Stimulated activated CD8-positive, alpha-beta memory T cell treated with anti-CD3 and anti-CD28 coated beads, Interleukin-4, amount 100 ng/mL, for 1 hour (primary cell): ENCODE measurements at places on chromosomes 7 and 10.

DNA sequence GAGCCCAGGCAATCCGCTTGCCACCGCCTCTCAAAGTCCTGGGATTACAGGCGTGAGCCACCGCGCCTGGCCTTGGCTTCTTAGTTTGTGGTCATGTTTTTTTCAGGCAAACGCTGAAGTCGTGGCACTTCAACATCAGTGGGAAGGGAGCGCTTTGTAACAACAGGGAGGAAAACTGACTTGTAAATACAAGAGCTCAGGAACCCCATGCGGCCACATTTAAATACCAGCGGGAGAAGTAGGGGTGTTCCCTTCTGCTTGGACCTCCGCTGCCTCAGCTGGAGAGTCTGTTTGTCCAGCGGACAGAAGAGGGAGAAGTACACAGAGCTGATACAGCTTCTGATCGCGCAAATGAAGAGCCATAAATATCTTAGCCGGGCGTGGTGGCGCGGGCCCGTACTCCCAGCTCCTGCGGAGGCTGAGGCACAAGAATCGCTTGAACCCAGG is 108.7 kb upstream of the KMT2C start:
- DNase-seq = no peak

DNA sequence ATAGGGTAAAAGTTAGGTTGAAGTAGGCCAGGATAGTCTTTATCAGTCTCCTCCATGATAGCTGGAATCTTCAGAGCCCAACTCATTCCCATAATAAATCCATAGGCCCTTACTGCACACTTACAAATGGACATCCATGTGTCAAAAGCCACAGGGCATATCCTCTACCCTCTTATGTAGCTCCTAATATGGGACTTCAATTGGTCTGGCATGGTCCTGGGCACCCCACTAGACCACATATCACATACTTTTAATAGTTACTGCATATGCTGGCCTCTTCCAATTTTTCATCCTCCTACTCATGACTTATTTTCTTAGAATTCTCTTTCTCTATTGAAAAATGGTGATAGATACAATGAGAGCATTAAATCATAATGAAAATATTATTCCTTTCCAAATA is 169.3 kb downstream of the MAGI2 start:
- DNase-seq = no peak

- DNase-seq = no peak
These were observed 445.2 kb downstream of the KCNMA1 start for GRCh38 chr10:77192402-77192801.

- DNase-seq = peak; percentile 5
These were observed 10.4 kb upstream of the EIF3A start for GRCh38 chr10:119090968-119091367.

GRCh38 chr7:40899151-40899550 is 764.3 kb downstream of the SUGCT start:
- no peak for DNase-seq

DNA sequence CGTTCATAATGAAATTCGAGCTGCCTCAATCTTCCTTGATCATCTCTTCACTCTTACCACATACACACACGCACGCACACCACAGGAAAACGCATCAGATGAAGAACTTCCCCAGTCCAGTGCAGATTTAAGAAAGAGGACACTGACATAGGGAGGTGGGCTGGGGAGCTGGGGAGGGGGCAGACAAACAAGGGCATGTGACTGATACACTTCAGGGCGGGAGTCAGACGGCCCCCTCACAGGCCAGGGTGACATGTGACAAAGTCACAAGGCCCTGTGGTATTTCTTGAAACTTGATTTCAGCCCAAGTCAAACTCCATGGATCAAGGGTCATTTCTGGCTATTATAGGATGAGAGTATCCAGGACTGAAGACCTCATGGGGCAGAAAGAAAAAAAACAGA is 82.6 kb downstream of the KCNMA1 start:
- DNase-seq = no peak

- DNase-seq = no peak
These were observed 260.1 kb downstream of the CCDC3 start for GRCh38 chr10:12741360-12741804.

DNA sequence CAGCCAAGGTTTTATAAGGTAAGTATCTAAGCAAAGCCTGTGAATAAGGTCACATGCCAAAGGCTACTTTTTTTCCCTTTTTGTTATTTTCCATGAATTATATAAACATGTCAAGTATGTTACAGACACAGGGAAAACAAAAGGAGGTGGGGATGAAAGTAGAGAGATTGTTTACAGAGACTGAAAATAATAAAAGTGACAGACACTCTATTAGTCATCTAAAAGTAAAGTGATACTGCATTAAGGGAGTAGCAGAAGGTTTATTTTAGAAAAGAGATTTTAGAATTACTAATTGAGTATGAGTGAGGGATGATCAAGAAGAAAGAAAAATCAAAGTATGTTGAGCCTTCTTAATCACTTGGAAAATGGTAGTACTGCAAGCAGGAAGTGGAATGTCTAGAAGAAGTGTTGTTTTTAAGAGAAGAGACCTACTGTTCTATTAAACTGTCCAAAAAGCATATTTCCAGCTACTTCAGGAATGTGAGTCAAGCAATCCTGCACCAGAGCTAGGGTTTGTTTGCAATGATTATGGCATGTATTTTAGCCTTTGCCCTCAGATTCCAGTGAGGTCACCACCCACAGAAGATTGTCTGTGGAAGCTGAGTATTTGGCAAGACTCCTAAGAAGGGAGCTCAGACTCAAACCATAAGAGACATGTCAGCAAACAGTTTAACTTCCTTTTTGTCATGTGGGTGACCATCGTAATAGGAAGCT is 177.9 kb upstream of the PLXDC2 start:
- DNase-seq = no peak

DNA sequence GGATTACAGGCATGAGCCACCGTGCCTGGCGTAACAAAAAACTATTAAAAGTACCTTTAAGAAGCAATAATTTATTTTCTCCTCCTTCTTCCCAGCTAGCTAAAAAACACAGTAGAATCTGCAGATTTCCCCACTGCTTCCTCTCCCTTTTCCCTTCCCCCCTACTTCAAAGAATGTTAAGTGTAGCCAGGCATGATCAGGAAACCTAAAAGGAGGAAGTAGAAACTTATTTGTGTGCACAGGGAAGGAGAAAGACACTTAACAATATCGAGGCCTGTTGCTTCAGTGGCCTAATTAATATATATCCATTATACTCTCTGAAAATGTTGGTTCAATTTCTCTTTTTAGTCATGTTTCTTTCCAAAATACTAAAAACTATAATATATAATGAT is 127.7 kb downstream of the NRBF2 start:
- DNase-seq = no peak

DNA sequence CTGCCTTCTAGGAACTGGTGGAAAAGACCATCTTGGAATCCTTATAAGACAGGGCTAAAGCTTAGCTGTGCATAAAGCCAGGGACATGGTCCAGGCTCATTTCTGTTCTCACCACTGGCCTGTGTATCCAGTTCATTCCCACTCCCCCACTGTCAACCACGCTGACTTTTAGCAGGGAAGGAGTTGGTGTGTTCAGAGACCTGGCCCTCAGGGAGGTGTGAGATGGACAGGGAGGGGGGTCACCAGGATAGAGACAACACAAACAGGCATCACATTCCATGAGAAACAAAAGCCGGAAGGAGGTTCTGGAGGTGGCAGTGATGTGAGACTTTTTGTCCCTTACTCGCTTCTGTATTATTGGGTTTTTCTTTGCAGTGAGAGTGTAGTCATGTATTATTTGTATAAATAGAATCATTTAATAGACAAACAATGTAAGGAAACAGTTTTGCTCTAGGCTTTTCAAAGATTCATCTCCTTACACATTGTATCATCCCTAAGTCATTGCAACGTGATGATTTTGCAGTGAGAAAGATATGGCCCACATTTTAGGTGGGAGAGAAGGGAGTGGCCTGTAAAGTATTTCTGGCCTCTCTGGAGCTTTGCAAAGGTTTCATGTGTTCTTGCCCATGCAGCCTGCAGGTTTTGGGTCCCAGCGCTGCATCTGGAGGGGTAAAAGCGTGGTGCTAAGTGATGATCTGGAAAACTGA is 52.0 kb downstream of the EEPD1 start:
- DNase-seq = no peak

- DNase-seq = no peak
These were observed 85.5 kb upstream of the DKK1 start for GRCh38 chr10:52228556-52228955.

GRCh38 chr10:3419719-3420495 is 247.3 kb upstream of the PITRM1 start:
- DNase-seq = no peak

DNA sequence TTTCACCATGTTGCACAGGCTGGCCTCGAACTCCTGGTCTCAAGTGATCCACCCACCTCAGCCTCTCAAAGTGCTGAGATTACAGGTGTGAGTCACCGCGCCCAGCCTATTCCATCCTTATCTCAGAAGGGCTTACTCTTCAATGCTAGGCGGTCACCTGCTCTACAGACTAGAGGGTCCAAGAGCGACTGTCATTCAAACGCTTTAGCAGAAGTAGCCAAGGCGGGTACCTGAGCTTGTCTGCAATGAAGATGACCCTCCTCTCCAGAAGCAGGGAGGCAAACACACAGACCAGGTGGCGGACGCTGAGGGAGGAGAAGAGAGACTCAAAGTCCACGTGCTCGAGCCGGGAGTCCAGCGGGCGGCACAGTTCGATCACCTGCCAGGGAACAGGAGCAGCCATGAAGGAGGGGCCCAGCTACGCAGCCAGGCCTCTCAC is 65.1 kb upstream of the MKRN1 start:
- DNase-seq = no peak

GRCh38 chr7:1121886-1122831 is 34.2 kb downstream of the GPER1 start:
- no peak for DNase-seq

DNA sequence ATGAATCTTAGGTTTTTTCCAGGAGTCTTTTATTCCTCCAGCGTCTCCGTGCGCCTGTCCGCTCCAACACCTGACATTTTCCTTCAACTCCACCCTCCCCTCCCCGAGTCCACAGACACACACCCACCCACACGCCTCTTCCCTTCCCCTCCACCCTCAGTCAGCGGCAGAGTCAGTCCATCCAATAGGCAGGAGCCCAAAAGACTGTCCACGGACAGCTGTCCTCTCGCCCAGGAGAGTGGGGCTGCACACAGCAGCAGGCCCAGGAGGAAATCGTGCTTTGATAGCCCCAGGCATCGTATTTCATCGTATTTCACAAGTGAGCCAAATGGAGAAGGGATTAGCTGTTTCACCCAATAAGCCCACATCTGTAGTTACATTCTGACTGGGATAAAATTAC is 285.1 kb downstream of the ZEB1 start:
- no peak for DNase-seq

DNA sequence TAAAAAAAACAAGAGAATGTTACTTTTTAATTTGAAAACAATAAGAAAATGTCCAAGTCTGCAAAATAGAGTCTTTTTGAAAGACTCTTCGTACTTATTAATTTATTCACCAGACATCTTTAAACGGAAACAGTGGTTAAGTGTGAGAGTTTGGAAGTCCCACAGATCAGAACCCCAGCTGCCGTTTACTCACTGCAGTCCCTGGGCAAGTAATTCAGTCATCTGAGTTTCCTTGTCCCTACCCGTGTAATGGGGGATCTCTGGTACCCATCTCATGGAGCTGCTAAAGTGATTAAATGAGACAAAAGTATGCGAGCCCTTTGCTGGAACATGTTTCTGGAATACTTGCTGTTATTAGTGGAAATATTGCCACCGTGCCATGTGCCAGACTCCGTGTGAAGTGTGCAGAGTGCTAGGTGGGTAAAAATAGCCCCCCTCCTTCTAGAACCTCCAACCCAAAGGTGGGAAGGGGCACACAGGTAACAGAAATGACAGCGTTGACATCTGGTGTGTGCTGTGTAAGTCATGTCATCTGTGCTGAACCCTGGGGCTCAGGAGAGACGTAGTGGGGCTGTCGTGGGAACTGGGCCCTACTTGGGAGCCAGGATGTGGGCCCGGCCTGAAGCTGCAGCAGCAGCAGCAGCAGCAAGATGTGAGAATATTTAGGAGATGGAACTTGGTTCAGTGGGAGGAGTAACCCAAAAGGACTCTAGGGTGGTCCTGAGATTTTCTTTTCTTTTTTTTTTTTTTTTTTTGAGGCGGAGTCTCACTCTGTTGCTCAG is 140.5 kb downstream of the CUX1 start:
- DNase-seq = no peak

- DNase-seq = no peak
These were observed 44.2 kb downstream of the BPGM start for GRCh38 chr7:134690614-134691504.

DNA sequence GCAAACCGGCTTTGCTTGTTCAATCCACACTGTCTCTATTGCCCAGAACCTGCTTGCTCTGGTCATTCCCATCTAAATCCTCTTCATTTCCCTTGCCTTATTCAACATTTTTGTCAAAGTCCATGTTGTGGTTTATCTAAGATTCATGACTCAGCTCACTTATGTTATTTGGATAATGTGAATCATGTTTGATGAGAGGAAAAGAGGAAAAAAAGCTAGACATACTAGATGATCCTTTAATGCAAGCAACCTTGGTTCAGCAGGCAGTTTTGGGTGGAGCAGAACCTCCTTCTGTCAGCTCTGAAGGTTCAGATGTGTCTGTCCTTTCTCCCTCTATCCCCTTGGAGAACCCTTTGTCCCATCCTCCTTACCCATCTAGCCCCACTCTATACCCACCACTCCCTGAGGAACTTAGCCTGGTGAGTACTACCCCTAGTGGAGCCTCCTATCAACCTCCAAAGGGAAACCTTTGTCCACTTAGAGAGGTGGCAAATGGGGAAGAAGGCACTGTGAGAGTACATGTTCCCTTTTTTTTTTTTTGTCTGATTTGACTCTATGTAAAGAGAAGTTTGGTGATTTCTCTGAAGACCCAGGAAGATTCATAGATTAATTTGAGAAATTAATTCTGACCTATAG is 2.1 kb upstream of the SAMD9L start:
- no peak for DNase-seq

- DNase-seq = no peak
These were observed 137.6 kb upstream of the CDK6 start for GRCh38 chr7:92973974-92974373.
